ENCODE measurements at places on chromosomes 3 and 15. TPM values are rescaled to one million over a fixed set of nuclear protein-coding genes. Genes with fewer than 3 reads are reported as not detected.
A peak's percentile ranks its signal among the peaks of the same experiment; 100 is the strongest.

DNA sequence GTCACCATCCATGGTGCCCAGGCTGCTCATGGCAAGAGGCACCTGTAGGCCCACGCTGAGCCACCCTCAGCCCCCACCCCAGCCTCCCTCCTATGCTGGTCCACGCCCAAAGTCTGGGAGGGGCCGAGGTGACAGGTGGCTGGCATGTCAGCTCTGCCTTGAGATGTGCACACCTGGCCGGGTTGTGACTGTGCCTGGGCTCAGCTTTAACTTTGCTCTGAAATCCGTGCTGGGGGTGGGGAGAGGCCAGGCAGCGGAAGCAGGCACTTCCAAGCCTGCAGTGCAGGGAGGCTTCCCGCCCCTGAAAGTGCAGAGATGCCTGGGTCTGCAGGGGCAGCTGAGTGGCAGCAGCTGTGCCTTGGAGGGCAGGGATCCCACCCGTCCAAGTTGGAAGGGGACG is 1124.8 kb downstream of the SI start:
- no peaks in the 10 kb centered on the region for H3K27me3 ChIP-seq
- no peak overlapping the region for H3K4me3 ChIP-seq
- no peaks in the 10 kb centered on the region for H3K4me1 ChIP-seq
- DNase-seq: no peak

The SH2D7 gene
- total RNA-seq: not detected

DNA sequence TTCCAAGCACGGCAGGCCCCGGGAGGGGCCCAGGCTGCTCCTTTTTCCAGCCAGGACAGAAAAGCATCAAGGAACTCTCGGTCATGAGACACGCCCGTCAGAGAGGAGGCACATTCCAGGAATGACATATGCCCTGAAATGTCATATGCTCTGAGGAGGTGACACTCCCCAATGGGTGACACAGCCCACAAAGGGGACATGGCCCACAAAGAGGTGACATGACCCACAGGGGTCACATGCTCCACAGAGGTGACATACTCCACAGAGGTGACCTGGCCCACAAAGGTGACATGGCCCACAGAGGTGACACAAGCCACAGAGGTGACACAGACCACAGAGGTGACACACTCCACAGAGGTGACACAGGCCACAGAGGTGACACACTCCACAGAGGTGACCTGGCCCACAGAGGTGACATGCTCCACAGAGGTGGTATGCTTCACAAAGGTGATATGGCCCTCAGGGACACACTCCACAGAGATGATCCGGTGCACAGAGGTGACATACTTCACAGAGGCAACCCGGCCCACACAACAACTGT is 79.2 kb downstream of the ABHD5 start:
- H3K36me3 ChIP-seq: no peaks in the 10 kb centered on the region
- peak; percentile 48 for DNase-seq
- H3K4me3 ChIP-seq: peak overlapping the region; percentile 46
- H3K4me1 ChIP-seq: peaks cover 32% of the 10 kb centered on the region
- no peak overlapping the region for H3K27ac ChIP-seq

The GUCA1C gene
- not detected for total RNA-seq

DNA sequence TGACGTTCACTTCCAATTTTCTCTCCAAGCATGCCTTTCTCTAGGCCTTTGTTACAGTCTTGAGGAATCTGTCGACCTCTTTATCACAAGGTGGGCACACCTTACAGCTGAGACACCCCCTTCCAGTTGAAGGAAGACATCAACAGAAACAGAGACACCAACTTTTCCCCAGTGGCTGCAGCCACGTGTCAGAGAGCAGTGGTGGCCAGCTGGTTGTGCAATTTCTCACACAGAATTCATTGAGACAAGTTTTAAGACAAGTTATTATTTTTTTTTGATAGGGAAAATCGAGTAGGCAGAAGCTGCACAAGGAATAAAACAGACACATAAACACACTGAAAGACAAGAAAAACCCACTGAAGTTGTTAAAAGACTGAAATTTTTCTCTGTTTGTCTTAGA is 436.7 kb upstream of the MDFIC2 start:
- no peaks in the 10 kb centered on the region for H3K36me3 ChIP-seq
- peaks cover 50% of the 10 kb centered on the region for H3K27me3 ChIP-seq
- no peak overlapping the region for H3K4me3 ChIP-seq

All from activated T-cell treated with anti-CD3 and anti-CD28 coated beads, Interleukin-2, amount 50 U/mL, for 72 hours (primary cell).